Stimulated activated CD8-positive, alpha-beta memory T cell treated with anti-CD3 and anti-CD28 coated beads, Interleukin-4, amount 100 ng/mL, for 4 hours (primary cell): ENCODE measurements at places on chromosomes 3 and 15.

GRCh38 chr15:28901587-28901980 is 15.8 kb downstream of the APBA2 start:
- no peak for DNase-seq

DNA sequence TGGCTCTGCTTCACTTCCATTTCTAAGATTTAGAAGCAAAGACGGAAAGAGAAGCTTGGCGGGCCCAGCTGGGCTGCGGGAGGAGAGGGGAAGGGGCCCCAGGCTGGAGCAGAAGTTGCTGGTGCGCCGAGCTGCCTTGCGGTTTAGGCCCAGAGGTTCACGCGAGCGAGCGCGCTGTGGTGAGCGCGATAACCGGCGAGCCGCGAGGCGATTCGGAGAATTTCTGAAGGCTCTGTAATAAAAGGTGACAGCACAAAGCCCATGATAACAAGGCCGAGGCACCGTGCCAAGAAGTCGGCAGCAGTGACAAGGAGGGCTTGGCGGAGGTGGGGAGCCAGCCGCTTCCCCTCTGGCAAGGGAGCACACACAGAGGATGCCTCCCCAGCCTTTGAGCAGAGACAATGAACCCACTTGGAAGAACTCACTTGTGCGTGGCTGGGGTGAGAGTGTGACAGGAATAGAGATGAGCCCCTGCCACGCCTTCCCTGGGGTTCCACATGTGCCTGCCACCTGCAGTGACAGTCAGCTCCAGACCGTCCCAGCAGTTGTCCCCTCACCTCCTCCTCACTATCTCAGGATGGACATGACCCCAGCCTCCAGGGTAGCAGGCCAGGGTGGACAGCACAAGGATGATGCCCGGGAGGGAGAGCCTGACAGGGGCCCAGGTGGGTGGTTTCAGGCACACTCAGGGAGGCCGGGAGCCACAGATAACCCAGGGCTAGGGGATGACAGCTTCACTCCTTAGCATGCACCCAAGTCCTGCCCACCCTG is 315.2 kb downstream of the UACA start:
- DNase-seq, result peak; percentile 22

DNA sequence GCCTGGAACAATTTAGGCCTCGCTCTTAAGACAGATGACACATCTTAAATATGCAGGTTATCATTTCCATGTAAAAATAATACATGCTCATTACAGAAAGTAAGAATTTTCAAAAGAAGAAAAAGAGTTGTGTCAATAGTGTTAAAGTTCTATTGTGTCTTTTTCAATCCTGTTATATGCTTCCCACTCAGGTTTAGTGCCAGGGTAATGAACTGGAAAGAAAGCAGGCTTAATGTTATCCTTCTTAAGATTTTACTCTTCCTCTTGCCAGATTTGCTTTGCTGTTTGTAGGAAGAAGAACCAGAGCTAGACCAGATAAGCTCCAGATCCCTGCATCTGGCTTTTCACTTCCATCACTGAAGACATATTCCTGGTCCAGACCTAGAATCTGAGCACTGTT is 128.6 kb downstream of the TPRG1 start:
- DNase-seq, result no peak

DNA sequence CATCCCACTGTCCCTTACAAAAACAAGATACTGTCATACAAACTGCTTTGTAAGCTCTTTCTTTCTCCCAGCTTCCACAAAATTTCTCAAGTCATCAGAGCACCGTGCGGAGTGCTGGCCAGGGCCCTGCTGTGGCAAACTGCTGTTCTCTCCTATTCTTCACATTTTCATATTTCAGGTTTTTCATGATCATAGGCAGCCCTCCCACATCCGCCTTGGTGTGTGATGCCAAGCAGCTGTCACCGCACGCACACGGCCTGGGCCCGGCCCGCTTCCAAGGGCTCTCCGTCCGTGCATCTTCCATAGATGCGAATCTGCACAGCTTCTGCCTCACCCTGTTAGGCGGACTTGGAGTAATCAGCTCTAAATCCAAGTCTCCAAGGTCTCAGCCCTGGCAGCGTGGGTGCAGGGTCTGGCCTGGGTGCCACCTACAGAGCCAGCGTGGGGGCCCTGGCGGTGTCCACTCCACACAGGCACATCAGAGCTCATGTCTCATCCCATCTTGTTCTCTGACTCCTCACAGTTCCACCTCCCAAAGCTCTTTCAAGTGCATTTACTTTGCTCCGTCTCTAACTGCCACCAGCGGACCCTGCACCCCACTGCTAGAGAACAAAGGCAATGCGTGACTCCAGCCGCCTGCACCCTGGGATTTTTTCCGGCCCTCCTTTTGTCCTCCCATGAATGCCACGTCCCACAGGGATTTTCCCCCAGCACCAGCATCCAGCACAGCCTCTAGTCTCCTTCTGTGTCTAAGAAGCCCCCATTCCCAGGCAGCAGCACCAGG is 27.2 kb downstream of the CYFIP1 start:
- DNase-seq, result no peak

DNA sequence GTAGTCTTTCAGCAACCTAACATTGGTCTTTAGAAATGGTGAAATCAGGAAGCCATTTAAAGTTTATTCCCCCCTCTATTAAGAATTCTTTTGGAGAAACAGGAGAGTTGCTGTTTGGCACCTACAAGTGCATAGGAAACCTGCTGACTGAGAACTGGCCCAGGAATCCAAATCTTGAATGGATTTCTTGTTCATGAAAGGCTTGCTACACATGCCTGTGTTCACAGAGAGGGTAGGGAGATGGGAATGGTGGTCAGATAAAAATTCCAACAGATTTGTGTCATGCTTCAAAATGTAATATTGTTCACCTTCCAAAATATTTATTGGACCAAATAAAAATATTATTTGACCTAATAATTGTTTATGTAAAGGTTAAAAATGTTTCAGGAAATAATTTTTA is 24.2 kb upstream of the ZPLD1 start:
- no peak for DNase-seq

DNA sequence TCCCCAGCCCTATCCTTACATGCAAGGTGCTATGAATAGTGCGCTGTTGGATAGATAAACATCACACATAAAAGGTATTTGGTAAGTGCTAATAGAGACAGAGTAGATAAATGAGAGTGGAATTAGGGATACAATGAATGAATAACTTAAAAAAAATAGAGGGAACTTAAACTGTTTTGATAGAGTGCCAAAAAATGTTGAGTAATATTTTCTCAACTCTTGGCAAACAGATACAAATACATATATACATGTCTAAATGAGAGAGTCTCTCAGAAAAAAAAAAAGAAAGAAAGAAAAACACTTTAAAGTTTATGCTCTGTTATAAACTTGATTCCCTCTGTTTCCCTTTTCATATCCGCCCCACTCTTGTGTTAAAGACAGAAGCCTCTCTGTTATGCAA is 667.4 kb downstream of the ROBO2 start:
- DNase-seq, result no peak

- DNase-seq, result no peak
These were observed 4.2 kb downstream of the SEMA3G start for GRCh38 chr3:52440671-52441070.

DNA sequence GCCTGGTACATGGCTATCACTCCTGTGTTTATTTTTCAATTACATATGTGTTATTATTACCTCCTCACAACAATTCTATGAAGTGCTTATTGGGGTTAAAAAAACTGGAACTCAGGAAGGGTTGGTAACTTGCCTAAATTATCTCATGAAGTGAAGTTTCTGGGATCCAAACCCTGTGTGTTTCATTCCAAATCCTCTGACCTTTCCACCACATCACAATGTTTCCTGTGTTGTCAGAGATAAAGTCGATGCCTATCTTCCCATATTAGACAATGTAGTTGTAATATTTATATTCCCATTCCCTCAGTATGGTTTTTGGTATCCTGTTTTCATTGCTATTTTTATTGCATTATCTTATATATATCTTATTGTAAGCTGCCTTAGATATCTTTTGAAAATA is 269.1 kb upstream of the CFAP20DC start:
- no peak for DNase-seq

- no peak for DNase-seq
These were observed 549.9 kb downstream of the GRM7 start for GRCh38 chr3:7410782-7411181.
